ENCODE measurements at places on chromosomes 7 and 10.

GRCh38 chr10:66838656-66839055, 87.2 kb upstream of the LRRTM3 start:
- DNase-seq: no peak

- DNase-seq: no peak
Observed at GRCh38 chr7:123410273-123410904, 124.0 kb downstream of the IQUB start.

GRCh38 chr10:118742032-118742431, 12.7 kb downstream of the CACUL1 start:
- no peak for DNase-seq

DNA sequence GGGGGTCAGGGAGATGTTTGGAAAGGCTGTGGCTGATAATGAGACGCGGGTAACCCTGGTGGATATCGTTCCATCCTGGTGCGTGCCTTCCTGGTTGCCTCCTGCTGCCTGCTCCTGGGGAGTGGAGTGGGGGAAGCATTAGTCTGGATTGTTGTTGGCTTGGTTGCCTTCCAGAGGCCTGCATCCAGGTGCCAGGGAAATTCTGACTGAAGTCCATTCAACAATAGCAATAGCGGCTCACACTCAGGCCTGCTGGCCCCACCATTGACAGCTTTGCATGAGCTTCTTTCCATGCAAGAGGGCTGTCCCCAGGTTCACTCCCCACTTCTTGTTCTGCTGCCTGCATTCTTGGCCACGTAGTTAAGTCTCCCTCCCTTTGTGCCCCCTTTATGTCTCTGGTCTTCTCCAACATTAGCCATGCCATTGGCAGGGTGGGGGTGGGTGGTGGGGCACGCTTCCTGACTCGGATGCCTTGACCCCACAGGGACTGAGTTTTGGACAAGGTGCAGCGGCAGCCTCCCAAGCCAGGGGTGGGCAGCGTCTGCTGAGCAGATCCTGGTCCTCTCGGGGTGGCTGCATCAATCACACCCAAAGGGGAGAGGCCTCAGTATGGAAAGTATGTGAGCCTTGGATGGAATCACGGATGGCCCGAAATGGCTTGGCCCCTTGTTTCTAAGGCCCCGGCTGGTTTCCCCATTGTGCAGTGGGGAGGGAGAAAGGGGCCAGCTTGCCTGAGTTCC, 150.2 kb downstream of the GRK5 start:
- DNase-seq: no peak

GRCh38 chr10:4515721-4516120, 310.3 kb upstream of the AKR1E2 start:
- no peak for DNase-seq
